Stimulated activated CD4-positive, alpha-beta T cell treated with anti-CD3 and anti-CD28 coated beads, Interleukin-1b, Interleukin-23, amount 100 ng/mL, for 4 hours (primary cell): ENCODE measurements at places on chromosomes 12 and 14.

GRCh38 chr14:31212893-31213292 is 5.3 kb upstream of the HECTD1 start:
- DNase-seq: no peak

- DNase-seq: peak; percentile 19
These were observed 583 bp downstream of the CPNE8 start for GRCh38 chr12:38904537-38905479.

DNA sequence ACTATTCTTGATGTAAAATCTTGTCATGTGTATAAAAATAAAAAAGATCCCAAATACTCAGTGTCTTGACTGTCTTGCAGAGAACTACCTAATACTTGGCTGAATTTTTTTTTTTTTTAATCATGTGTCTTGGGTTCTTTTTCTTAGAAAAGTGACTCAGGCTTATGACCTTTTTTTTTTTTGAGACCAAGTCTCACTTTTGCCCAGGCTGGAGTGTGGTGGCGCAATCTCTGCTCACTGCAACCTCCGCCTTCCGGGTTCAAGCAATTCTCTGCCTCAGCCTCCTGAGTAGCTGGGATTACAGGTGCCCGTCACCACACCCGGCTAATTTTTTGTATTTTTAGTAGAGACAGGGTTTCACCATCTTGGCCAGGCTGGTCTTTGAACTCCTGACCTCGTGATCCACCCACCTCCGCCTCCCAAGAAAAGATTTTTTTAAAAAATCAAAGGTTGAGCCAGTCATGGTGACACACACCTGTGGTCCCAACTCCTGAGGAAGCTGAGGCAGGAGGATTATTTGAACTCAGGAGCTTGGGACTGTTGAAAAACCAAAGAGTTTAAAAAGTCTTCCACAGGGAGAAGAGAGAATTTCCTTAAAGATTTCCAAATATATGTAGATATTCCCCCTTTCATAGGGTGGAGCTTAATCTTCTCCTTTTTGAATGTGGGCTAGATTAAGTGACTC is 17.7 kb upstream of the TDG start:
- no peak for DNase-seq

- DNase-seq: no peak
These were observed 523.7 kb upstream of the FOXG1 start for GRCh38 chr14:28242895-28243294.

- DNase-seq: no peak
These were observed 107.7 kb upstream of the SLC38A2 start for GRCh38 chr12:46480316-46480715.

DNA sequence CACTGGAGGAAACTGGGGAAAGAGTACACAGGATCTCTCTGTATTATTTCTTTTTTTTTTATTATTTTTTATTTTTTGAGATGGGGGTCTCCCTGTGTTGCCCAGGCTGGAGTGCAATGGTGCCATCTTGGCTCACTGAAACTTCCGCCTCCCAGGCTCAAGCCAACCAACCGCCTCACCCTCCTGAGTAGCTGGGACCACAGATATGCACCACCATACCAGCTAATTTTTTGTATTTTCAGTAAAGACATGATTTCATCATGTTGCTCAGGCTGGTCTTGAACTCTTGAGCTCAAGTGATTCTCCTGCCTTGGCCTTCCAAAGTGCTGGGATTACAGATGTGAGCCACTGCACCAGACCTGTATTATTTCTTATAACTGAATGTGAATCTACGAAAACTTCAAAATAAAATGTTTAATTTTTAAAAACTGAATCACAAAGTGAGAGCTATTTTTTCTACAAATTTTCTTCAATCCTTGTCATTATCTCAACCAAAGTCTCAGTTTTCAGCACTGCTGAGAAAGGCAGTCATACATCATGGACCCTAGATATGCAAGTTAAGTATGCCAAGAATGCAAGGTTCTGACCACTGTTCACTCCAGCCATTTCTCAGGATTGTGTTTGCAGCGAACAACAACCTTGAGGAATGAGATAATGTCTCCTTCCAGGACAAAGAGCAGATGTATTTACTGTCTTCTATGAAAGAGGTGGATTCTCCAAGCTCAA is 2.4 kb downstream of the EAPP start:
- no peak for DNase-seq

GRCh38 chr12:87870493-87871460 is 158.4 kb downstream of the C12orf50 start:
- DNase-seq: no peak

DNA sequence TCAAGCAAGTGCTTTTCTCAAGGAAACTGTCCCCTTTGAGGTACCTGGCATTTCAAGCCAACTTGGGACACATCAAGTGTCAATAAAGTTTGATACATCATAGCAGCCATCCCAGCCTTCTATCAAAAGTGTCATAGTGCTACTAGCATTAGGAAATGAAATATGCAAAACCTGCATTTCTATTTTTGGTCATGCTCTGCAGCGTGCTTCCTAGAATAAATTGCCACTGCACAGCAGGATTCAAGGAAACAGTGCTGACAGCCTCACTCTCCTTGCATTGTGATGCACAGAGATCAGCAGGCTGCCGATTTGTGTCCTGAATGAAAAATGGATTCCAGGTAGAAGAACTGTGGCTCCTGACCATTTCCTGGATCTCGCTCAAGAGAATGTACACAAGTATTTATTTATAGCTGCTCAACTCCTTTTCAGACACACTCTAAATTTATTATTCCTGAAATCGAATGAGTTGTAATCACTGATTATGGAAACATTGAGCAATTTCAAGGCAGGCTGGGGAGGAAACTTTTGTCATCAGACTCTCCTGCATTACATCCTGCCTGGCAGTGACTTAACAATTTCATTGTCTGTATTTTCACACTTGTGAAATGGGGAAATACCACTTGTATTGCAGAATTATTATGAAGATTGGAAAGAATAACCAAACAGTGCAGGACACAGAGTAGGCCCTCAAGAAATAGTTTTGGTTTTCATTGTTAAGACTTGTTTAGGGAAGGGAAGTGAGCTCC is 120.9 kb downstream of the SLC38A6 start:
- no peak for DNase-seq

DNA sequence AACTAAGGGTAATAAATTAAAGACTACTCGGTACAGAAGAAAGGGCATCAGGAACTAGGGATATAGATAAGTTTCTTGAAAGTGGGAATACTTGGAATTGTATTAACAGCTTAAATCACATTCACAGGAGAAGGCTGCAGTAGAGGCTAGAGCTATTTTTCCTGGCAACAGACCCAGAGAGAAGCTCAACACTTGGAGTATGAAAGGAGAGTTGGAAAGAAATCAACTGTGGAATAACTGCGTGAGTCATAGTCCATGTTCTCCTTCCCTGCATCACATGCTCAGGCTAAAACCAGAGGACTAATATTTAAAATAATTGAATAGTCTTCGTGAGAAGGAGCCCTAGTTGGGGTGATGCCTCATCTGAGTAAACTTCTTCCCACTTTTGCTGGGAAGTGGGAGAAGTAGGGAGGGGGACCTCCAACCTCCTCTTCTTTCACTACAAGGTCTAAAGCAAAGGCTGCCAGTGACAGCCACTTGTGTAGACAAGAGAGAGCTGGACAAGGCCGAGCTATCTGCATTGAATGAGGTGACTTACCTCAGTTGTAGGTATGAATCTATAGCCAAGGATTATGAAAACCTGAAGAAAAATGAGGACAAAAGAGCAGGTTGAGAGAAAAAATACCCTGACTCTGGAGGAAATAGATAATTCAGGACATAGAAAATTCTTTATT is 32.7 kb downstream of the DYRK2 start:
- no peak for DNase-seq

DNA sequence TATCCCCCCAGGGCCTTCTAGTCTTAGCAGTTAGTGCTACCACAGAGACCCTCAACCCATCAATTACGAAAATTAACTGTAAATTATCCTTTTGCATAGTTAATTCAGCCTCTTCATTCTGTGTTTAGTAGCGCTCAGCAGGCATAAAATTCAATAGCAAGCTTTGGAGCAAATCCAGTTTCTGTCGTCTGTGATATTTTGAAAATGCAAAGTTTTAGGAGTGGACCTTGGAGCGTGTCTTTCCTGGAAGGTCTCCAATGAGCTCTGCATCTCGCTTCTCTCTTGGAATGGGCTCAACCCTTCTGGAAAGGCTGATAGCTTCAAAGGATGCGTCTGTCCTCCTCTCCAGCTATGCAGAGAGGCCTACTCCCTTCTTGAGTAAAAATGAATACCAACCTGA is 222.9 kb downstream of the SLC15A4 start:
- no peak for DNase-seq

DNA sequence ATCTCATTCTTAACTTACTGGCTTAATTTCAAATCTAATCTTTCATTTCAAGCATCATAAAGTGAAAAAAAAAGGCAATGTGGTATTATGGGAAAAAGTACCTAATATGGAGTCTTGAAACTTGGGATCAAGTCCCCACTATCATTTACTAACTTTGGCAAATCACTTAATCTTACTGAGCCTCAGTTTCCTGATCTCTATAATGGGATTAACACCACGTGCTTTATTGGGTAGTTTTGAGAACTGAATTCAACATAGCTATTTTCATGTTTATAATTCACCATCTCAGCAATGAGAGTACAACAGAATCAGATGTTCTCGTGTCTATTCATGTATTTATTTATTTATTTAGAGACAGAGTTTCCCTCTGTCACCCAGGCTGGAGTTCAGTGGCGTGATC is 78.3 kb downstream of the NTN4 start:
- DNase-seq: no peak

DNA sequence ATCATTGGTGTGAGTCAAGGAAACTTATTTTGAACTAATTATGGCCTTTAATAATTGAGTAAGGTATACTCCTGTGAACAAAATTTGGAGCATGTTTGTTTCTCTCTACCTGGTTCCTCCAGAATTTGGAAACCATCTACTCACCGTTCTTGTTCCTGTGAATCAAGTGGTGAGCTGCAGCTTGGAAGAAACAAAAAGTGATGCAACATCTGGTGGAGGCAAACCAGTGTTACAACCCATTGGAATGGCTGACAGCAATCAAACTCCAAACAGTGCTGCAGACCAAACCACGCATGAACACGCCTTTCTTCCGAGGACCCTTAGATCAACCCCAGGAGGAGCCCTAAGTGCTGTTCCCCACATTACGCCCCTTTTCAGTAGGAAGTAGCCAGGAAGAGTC is 104.7 kb upstream of the VASH1 start:
- DNase-seq: no peak

GRCh38 chr14:27181333-27181732 is 583.5 kb upstream of the NOVA1 start:
- no peak for DNase-seq

GRCh38 chr12:59619461-59620240 is 23.8 kb downstream of the SLC16A7 start:
- DNase-seq: no peak

DNA sequence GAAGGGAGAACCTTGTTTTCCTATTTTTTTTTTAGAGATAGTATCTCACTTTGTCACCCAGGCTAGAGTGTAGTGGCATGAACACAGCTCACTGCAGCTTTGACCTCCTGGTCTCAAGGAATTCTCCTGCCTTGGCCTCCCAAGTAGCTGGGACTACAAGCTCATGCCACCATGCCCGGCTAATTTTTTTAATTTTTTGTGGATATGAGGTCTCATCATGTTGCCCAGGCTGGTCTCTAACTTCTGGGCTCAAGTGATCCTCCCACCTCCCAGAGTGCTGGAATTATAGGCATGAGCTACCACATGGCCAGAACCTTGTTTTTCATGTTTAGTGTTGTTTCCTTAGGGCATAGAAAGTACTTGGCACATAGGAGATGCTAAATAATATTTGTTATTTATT is 13.5 kb downstream of the MANSC1 start:
- no peak for DNase-seq

DNA sequence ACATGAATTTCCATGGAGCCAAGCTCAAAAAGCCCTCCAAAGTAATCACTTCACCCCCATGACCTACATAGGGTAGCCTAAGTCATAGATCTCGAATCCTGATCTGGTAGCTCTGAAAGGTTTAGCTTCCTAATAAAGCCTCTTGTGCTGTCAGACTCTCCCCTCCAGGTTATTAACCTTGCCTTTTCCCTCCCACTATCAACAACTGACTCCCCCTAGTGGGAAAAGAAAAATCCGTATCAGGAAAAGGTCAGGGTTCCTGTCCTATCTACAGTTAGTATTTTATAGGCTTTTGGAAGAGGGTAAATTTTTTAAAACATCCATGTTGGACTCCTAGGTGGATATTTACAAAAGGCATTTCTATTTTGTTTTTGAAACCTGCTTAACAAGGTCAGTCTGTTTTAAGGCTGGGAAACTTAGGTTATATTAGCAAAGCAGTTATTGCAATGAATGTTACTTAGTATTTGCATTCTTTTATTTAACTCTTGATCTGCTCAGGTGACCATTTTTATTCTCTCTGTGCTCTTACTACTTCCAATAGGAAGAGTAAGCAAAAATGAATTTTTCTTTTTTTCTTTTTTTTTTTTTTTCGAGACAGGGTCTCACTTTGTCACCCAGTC is 8.0 kb downstream of the YY1 start:
- DNase-seq: no peak

GRCh38 chr14:23182372-23183157 is 895 bp downstream of the SLC7A8 start:
- peak; percentile 11 for DNase-seq

DNA sequence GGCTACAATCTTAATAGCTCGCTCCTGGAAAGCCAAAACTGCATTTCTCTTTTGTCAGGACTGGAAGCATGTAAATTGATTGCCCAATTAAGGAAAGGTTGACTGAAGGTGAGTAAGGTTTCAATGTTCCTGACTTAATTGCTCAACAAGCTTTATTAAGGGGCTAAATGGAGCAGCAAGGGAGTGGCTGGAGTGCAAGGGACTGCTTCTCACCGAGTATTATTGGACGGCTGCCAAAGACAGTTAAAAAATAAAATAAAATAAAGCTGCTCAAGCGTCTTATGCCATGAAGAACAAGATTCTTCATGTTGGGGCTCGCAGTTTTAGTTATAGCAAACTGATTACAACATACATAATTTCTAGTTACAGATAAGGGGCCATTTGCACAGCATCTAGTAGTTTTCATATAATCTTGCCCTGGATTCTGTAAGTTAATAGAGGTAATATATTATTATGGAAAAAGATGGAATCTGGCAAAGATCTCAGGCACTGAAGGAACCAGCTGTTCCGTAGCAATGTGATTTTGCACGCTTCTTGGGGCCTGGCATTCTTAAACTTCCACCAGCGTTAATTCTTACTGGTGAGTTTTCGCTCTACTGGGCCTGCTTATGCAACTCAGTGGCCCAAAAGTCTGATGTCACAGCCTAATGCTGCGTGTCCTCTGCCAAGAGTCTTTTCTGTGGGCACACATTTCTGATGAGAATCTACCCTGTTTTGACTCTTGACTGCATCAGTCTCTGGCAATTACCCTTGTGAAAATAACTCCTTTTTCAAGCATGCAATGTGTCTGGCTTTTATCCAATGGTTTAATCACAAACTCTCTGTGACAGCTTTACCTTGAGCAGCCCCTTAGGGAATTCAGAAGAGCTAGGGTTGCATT is 108.5 kb downstream of the SLC38A1 start:
- DNase-seq: no peak

DNA sequence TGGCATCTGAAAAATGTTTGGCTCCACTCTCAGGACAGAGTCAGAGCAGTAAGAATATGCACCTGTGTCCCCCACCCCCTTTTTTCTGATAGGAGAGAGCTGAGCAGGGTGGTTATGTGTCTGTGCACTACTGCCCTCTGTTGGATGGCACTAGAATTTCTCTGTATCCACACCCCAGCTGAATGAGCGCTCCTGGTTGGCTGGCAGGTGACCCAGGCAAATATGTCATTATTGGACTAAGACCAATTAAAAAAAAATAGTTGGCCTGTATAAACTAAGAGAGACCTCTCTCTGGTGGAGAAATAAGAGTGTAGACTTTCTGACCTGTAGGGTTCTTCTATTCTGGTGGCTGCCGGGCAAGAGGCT is 107.0 kb downstream of the PTCSC3 start:
- DNase-seq: no peak
